ENCODE measurements at places on chromosomes 7 and 10.

GRCh38 chr7:66952343-66953043, 31.5 kb downstream of the TMEM248 start:
- no peak for DNase-seq

DNA sequence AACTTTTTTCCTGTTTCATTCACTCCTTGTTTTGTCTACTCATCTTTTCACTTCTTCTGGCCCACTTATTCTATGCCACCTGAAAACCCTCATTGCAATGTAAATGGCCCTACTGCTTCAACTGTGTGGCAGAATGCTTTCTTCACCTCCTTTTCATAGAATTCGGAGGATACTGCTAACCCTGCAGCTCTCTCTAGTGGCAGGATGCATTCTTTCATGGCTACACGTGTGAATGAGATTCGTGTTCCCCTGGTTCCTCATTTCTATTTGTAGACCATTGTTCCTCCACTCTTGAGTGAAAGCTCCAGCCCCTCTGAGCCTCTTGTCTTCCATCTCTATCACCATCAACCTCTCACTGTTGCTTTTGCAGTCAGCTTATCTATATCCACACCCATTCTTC, 20.9 kb upstream of the CYP26C1 start:
- DNase-seq, result no peak

GRCh38 chr7:28510026-28510369, 97.7 kb downstream of the CREB5 start:
- DNase-seq, result no peak

GRCh38 chr7:69603351-69603750, 5.1 kb downstream of the AUTS2 start:
- no peak for DNase-seq

DNA sequence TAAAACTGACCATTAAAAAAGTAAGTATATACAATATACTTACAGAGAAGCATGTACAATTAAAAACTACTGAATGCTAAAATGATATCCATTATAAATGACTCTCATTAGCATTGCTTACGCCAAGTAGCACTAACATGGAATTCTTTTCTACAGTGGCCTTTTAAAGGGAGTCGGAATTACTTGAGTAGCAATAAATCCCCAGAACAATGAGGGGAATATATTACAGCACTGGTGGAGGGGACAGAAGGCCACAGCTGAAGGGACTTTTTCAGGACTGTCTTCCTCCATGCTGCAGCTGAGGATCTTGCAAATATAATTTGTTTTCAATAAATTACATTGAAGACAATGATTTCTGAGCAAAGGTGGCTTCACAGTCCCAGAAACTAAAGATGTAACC, 97.0 kb downstream of the ALOX5 start:
- no peak for DNase-seq

DNA sequence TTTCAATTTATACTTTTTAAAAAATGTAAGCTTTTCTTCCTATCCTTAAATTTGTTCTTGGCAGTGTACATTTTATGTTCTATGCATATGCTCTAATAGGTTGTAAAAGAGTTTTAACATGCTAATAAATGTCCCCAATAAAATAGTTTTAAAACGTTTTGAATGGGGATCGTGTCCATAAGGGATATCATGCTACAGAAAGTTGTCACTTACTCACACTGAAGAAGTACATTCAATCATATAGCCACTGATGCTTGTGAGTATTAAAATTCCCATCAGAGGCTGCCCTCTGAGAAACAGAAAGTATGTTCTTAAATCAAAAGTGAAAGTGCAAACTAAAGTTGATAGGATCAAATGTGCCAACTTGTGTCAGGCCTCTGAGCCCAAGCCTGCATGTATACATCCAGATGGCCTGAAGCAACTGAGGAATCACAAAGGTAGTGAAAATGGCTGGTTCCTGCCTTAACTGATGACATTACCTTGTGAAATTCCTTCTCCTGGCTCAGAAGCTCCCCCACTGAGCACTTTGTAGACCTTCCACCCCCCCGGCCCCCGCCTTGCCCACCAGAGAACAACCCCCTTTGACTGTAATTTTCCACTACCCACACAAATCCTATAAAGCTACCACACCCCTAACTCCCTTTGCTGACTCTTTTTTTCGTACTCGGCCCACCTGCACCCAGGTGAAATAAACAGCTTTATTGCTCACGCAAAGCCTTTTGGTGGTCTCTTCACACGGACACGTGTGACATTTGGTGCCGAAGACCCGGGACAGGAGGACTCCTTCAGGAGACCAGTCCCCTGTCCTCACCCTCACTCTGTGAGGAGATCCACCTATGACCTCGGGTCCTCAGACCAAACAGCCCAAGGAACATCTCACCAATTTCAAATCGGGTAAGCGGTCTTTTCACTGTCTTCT, 877 bp upstream of the NOD1 start:
- no peak for DNase-seq

DNA sequence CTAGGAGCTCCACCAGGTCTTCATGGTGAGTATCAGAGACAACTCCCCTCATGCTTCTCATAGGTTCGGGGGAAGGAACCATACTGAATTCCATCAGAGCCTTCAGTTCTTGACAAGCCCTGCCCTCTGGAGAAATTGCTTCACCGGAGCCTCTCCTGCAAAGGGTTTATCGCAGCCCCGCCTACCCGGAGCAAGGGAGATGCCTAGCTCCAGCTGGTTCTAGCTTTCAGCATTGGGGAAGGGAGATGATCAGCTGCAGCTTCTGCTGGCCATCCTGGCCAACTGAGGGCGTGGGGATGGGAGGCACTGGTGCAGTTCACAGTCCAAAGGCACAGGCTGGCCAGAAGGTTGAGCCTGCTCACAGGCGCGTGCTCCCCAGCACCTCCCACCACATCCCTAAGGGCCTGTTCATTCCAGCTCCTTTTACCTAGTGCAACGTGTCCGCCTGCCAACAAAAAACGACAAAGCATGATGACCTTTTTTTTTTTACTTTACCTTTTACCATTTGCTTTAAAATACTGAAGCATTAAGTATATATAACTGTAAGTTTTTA, 31.2 kb downstream of the LANCL2 start:
- DNase-seq, result no peak

GRCh38 chr7:33815336-33815735, 90.0 kb upstream of the BMPER start:
- no peak for DNase-seq

- DNase-seq, result no peak
Measured at GRCh38 chr7:107874605-107875446, 16.2 kb upstream of the DLD start.

- no peak for DNase-seq
Measured at GRCh38 chr10:91691981-91692380, 59.1 kb upstream of the PPP1R3C start.

DNA sequence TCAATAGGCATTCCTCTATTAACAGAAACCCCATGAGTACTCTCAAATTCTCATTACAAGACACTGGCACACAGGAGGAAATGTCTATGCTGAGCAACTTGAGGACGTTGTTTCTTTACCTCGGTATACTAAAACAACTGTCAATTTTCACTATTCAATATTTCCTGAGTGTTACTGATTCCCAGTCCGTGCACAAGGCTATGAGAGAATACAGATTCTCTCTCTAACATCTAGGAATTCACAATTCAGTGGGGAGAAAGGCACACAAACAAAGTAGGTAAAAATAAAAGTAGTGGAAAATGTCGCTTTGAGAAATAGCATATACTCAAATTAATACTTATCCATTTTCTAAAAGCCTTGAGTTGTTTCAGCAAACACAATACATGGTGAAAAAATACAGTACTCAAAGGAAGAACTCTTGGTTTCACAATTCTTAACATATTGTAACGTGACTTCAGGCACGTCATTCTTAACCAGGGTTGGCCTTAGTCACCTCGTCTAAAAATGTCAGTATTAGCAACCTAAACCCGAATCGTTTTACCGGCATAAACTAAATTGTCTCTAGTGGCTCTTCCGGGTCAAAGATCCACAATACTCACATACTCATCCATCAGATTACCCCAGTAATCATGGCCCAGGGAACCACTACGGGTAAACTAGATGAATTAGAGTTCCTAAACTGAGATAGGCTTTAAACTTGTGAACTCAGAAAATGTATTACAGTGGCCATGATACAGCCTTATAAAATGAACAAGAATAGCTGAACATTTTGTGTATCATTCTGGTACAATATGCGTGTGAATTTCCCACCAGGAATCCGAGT, 1.5 kb downstream of the IPMK start:
- no peak for DNase-seq

DNA sequence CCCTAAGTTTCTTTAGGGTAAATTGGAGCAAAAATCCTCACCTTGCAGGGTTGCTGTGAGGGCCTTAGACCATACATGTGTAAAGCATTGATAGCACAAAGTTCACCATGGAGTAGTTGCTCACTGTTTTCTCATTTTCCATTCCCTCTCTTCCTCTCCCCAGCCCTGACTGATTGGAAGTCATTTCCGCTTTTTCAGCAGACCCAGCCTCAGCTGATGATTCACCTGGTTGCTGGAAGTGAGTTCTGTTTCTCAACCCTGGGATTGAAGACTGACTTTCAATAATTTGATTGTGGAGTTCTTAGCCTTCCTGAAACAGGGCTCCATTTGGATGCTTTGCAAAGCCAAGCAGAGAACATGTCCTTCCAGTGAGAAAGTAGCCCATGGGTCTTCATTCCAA, 107.0 kb downstream of the PLXNA4 start:
- DNase-seq, result no peak

DNA sequence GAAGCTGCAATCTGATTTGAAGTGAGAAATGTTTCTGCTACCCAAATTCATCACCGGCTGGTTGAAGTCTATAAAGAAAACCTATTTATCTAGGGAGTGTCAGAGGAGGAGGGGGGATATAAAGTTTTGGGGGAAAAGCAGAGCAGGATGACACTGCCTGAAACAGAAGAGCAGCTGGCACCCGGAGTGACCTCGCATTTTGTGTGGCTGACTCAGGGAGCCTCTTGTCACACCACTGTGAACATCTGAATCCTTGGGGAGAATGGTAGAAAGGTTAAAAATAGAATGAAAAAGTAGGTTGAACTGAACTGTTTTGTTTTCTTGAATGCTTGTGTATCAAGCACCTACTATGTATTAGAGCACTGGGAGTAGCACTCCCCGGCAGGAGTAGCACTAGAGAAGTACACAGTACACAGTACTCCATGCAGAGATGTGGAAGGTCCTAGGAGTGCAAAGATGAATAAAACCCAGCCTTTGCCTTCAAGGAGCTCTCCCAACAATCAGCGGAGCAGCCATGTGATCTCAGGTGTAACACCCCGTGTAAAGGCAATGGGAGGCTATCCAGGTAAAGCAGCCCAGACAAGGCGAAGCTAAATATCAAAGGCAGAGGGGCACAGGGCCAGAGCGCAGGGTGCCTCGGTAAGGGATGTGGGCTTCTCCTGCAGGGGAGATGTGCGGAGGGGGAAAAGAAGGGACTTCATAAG, 13.5 kb downstream of the CRTAC1 start:
- DNase-seq, result no peak

DNA sequence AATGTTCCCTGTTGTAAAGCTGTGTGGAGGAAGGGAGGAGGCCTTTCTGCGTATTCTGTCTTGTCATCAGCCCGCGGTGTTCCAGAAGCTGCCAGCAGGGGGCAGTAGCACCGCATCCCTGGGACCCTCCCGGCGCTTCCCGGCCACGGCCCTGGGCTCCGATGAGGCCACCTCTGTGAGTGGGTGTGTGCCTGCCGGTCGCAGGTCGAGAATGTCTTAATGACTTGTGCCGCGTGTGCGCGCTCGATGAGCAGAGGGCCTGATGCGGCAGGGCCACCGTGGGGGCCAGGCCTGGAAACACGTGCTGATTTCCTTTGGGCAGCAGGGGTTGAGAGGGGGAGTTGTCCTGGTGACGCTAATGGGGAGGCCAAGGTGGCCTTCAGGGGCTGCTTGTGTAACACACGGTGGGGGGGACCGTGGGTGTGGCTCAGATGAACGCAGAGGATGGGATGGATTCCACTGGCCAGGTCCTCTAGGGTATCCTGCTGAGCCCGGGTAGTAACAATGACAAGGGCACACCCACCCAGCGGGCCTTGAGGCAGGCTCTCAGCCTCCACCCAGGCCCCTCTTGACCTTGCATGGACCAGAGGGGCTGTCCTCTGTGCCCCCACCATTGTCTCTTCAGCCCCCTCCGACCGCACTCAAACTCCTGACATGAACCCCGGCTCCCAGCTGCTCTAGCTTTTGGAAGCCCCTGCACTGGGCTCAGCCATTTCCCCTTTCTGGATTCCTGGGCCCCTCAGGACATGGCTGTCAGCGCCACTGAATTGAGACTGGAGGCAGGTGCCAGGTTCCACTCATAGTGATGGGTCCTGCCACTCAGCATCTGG, 135.9 kb upstream of the PODXL start:
- peak; percentile 52 for DNase-seq

GRCh38 chr7:4689668-4690067, 7.6 kb downstream of the FOXK1 start:
- no peak for DNase-seq

DNA sequence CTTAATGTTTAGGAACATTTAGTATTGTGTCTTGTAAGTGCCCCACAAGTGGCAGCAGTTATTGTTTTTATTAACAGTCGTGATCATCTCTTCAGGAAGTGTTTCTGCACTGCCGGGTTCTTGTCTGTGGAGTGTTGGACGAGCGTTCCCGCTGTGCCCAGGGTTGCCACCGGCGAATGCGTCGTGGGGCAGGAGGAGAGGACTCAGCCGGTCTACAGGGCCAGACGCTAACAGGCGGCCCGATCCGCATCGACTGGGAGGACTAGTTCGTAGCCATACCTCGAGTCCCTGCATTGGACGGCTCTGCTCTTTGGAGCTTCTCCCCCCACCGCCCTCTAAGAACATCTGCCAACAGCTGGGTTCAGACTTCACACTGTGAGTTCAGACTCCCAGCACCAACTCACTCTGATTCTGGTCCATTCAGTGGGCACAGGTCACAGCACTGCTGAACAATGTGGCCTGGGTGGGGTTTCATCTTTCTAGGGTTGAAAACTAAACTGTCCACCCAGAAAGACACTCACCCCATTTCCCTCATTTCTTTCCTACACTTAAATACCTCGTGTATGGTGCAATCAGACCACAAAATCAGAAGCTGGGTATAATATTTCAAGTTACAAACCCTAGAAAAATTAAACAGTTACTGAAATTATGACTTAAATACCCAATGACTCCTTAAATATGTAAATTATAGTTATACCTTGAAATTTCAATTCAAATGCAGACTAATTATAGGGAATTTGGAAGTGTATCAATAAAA, 22.2 kb downstream of the PLA2G12B start:
- no peak for DNase-seq

DNA sequence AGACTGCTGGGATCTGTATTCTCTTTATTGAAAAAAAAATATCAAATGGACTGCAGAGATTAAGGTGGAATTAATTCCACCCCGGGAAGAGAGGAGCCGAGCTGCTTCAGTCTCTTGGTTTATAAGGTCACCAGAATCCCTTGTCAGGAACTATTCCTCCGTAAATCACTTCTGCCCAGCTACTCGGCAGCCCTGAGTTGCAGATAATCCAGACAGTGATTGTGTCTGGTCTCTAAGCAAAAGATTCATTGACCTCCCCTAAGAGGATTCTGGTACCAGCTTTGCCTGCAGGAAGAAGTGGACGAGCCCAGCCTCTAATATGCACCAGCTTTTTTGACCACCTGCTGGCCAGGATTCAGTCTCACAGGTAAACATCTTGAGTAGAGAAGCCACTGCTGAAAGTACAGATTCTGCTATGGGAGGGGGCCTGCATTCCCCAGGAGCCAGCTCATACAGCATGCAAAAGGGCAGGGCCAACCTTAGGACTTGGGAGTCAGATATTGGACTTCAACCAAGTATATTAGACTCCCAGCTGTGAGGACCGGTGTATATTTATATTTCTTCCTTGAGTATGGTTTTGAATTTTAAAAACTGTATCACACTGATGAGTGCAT, 27.1 kb upstream of the PLXNA4 start:
- DNase-seq, result no peak

Data from GM12892 (cell line).